ENCODE measurements at places on chromosomes 13 and 19. TPM values are rescaled to one million over a fixed set of nuclear protein-coding genes. Genes with fewer than 3 reads are reported as not detected.

DAND5 gene
- total RNA-seq, result not detected

RFPL4A gene
- not detected for total RNA-seq

ZNF829 gene
- 2.4 TPM for total RNA-seq

EMC10 gene
- 19.3 TPM for total RNA-seq

All from smooth muscle cell of the coronary artery (primary cell).